ENCODE measurements at places on chromosomes 16 and 17. TPM values are rescaled to one million over a fixed set of nuclear protein-coding genes. Genes with fewer than 3 reads are reported as not detected.

DNA sequence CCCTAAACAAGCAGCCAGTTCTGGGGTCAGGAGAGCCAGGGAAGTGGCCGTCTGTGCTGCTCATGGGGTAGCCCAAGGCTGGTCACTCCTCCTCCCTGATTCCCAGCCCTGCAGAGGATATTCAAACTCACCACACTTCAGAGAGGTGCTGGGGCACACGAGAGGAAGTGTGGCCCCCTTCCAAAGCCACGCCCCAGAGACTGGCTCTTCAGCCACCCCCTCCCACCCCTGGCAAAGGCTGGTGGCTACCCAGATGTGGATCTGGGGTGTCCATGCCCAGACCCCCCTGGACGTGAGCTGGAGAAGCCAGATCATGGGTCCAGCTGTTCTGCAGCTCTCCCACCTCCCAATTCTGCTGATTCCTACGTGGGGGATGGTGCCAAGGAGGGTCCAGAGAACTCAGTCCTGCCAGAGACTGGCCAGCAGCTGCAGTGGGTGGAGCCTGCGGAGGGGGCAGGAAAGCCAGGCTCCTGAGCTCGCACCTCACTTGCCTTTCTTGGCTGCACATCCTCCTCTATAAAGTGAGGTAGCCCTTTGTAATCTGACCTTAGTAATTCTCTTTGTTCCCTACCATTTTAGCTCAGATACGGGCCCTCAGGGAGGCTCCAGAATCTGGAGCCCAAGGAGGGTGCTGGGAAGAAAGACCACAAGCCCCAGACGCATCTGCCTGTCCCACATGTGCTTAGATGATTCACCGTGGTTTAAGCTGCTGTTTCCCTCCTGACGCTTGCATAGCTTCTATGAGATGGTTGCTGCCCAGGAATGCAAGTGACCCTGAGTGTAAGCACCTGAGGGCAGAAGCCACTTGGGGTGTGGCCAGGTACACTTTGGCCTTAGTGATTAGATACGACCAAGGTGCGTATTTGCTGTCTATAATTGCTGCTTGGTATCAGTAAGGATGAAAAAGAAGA is 15.3 kb downstream of the SDK2 start:
- no peak for DNase-seq

DNA sequence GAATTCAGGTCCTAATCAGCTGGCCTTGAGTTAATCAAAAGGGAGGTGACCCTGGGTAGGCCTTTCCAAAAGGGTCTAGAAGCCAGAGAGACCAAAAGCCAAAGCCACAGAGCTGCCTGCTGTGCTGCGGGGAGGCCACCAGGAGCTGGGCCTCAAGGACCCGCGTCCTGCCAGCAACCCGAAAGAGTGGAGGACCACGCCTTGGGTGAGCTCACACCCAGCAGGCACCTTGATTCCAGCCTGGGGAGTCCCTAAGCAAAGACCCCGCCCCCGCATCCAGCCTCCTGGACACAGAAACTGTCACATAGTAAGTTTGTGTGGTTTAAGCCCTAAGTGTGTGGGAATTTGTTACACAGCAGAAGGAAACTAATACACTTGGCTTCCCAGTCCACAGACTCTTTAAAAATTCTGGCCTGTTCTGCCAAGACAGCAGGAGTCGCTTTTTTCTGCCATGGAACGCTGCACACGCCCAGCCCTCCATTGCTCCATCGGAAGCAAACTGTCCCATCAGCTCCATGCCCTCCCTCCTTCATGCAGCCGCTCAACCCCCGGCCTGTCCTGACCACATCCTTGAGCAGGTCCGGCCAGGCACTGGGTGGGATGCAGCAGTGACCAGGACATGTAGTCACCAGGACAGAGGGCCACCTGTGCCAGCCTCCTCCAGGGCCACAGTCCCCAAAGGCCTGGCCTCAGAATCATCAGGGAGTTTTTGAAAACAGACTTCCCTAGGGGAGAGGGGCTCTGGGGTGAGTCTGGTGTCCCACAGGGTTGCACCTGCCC is 20.9 kb upstream of the RASD1 start:
- DNase-seq: no peak

Gene OR3A3
- not detected for total RNA-seq

- DNase-seq: no peak
Observed at GRCh38 chr16:16867973-16868372, 489.0 kb downstream of the NPIPA7 start.

Gene AANAT
- total RNA-seq: 0.81 TPM

Gene SLX4
- total RNA-seq: 2.7 TPM

Gene BICDL2
- total RNA-seq: 17.1 TPM

GRCh38 chr16:51986301-51986700 is 560.6 kb downstream of the TOX3 start:
- no peak for DNase-seq

- no peak for DNase-seq
Observed at GRCh38 chr17:68675723-68676122, 74.6 kb upstream of the FAM20A start.

GRCh38 chr16:55527885-55528284 is 19.0 kb downstream of the LPCAT2 start:
- DNase-seq: no peak

DNA sequence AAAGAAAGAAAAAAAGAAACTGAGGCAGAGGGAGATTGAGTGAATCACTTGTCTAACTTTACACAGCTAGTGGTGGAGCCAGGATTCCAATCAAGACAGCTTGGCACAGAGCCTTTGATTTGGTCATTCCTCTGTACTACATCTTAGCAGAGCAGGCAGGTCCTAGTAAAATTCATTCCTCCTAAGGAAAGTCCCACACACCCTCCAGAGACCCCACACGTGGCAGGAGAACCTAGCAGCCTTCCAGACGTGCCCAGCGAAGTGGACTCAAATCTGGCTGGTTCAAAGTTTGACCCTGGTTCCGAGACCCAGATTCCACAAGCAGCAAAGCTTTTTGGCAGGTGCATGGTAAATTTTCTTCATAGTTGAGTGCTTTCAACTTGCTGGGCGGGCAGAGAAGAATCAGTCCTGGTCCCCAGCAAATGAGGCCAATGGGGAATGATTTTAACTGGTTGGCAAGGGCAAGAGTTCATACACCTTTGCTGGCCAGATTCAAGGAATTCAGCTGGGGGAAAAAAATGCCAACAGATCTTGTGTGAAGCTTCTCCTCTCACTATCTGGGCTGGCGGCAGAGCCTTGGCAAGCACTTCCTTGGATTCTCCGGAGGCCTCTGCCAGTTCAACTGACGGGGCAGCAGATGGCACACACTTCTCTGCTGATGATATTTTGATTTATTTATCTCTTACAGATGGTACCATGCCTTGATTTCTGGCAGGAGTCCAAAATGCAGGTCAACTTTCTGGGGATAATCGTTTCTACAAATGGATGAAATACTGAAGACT is 82.4 kb downstream of the GSG1L start:
- DNase-seq: peak; percentile 50

GRCh38 chr17:55265311-55266021 is 706 bp downstream of the HLF start:
- peak; percentile 38 for DNase-seq

DNA sequence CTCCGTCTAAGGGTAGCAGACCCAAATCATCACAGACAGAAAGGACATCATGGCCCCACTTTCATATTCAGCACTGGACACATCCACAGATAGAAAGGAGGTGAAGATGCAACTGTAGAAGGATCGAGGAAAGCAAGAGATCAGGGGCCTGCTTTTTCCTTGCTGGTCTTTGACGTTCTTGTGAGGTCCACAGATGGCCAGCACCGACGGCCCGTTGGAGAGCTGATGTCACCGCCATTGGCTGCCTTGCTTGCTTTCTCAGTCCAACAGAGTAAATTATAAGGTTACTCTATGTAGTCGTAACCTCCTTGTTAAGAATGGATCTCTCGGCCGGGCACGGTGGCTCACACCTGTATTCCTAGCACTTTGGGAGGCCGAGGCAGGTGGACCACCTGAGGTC is 5.1 kb upstream of the RBFOX3 start:
- no peak for DNase-seq

- DNase-seq: peak; percentile 8
Observed at GRCh38 chr16:82506692-82507670, 119.8 kb upstream of the CDH13 start.

Gene OTOP3
- not detected for total RNA-seq

Gene C16orf46
- 14.2 TPM for total RNA-seq

GRCh38 chr17:45127207-45127547 is 5.1 kb downstream of the PLCD3 start:
- no peak for DNase-seq

- no peak for DNase-seq
Observed at GRCh38 chr17:41505809-41506767, 676 bp upstream of the KRT13 start.

GRCh38 chr17:65345261-65346005 is 208.3 kb downstream of the RGS9 start:
- DNase-seq: no peak

GRCh38 chr16:4370151-4370550 is 1.5 kb upstream of the VASN start:
- no peak for DNase-seq

Gene SSTR5
- not detected for total RNA-seq

Gene KRTAP4-12
- total RNA-seq: not detected

DNA sequence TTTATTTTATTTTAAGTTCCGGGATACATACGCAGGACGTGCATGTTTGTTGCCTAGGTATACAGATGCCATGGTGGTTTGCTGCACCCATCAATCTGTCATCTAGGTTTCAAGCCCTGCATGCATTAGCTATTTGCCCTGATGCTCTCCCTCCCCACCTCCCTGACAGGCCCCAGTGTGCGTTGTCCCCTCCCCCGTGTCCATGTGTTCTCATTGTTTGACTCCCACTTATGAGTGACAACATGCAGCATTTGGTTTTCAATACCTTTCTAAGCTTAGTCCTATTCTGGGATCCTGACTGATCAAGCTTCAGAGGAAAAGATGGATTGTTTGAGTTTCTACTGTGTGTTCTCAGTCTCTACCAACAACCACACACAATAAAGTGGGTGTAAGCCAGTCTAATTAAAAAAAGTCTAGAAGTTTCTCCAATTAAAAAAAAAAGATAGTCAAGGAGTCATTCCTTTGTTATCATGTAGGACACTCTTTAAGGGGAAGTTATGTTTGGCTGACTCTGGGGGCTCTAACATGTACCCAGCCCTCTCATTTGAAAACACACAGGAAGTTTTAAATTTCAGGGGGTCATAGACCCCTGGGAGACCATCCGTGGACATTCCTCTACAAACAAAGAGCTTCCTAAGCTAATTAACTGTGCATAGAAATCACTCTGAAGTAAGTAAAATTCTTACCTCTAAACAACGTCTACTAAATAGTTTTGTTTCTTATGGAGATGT is 66.3 kb upstream of the ADAMTS18 start:
- DNase-seq: no peak

Gene ABCC3
- total RNA-seq: 189 TPM

DNA sequence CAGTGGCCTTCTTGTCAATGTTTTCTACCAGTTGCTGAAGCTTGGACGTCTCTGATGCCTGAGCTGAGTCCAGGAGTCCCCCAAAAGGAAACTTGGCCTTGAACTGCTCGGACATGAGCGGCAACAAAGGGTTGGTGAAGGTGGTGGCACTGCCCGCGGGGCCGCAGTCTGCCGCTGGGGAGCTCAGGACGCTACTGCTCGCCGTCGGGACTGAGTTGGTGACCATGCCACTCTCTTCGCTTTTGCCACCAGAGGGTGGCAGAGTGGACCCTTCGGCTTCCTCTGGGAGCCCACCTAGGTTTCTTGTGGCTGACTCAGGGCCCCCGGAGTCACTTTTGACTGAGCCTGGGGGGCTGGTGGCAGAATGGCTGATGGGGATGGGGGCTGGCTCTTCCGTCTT is 11.0 kb downstream of the SALL1 start:
- DNase-seq: no peak

GRCh38 chr17:32634167-32634566 is 147.4 kb downstream of the CDK5R1 start:
- DNase-seq: no peak

Gene HOXB1
- total RNA-seq: not detected

Gene MYH13
- not detected for total RNA-seq

Gene GP1BA
- not detected for total RNA-seq

GRCh38 chr17:41666708-41667279 is 21.9 kb upstream of the EIF1 start:
- DNase-seq: peak; percentile 82

Gene RUNDC3A
- 2.7 TPM for total RNA-seq

Gene RAB37
- total RNA-seq: 0.38 TPM

DNA sequence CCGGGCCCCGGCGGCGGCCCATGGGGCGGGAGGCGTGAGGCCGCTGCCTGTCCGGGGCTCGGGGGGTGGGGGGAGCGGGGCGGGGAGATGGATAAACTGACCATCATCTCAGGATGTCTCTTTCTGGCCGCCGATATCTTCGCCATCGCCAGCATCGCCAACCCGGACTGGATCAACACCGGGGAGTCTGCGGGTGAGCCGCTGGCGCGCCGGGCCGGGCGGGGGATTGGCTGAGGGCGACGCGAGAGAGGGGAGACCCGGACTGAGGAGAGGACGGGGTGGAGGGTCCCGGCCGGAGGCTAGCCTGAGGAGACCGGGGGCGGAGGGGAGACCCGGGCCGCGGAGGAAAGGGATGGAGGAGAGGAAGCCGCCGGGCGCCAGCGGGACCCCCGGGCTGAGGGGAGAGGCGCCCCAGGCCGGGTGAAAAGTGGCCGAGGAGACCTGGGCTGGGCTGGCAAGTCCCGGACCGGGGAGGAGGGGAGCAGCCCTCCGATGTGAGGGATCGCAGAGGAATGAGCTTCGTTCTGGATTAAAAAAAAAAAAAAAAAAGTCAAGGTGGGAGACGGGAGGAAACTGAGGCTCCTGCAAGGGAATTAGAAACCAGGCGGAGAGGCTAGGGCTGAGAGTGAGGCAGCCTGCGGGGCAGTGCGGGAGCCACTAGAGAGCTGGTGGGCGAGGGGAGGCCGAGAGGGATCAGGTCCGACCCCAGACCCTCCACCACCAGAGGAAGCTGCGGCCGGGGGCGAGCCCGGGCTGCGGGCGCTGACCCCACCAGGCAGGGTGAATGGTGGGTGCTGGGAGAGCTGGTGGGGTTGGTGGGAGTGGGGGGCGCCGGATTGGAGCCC is 526 bp downstream of the MOSMO start:
- DNase-seq: peak; percentile 14
